ENCODE measurements at places on chromosomes 1 and 21.

DNA sequence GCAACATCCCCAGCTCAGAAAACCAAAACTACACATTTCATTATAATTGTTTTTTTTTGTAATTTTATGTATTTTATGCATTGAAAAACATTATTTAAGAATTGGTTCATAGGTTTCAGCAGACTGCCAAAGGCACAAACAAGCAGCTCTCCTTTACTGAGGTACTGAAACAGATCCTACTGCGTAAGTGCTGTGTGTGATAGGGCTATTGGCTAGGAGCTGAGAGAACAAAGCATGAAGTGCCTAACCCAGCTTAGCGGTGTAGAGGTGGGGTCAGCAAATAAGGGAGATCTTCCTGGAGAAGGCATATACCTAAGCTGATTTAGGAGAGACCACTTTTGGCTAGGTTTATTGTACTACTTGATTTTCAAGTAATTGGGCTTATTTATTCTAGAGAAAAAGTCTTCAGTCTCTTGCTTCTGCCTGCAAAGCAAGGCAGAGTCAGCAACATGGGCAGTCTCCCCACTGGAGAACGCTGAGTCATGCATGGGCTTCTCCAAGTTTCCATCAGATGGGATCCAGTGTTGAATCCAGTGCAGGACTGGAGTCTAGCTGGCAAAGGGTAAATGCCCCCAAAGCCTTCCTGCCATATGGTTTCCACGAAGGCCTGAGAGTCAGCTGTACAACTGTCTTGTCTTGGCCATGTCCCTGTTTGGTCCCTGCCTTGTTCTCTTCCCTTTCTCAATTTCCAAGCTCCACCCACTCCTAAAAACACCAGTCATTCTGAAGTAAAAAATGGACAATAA lies 18.0 kb upstream of the YTHDF2 start:
- DNase-seq: no peak

DNA sequence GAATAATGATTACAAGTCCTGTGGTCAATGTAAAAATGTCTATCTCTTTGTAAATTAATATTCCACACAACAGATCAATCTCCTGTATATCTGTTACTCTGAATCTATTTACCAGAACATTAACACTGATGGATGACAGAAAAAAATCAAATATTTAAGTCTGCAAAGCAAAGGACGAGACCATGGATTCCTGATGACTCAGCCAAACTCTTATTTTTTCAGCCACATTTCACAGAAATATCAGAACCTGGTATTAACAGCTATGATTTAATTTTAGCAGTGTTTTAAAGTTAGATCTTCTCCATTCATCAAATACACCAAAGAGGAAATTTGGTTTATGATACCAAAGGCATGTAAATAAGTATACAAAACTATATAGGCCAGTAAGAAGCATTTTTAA lies 46.1 kb downstream of the FAF1 start:
- no peak for DNase-seq

- no peak for DNase-seq
These were observed 94.1 kb downstream of the PCBP3 start for GRCh38 chr21:45737485-45738166.

DNA sequence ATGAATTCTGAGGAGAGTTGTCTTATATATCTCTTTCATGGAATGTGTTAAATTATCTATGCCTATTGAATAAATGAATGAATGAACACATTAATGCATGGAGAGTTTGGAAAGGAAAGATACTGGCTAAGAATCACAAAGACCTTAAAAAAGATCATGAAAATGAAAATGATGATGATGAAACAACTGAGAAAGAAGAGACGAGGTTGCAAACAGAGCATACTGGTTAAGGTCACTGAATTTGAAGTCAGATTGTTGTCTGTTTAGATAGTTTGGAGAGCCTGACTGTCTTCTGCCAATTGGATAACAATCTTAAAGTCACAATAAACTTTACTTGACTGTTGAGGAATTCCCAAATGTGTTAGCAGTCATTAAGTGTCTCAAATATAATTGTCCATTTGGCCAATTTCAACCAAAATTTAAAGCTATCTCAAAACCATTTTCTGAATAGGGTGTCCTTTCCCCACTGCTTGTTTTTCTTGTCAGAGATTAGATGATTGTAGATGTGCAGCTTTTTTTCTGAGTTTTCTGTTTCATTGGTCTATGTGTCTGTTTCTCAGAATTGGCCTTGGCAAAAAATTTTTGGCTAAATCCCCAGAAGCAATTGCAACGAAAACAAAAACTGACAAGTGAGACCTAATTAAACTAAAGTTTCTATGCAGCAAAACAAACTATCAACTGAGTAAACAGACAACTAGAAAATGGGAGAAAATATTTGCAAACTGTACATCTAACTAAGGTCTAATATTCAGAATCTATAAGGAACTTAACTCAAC lies 132.2 kb downstream of the PTGER3 start:
- no peak for DNase-seq

DNA sequence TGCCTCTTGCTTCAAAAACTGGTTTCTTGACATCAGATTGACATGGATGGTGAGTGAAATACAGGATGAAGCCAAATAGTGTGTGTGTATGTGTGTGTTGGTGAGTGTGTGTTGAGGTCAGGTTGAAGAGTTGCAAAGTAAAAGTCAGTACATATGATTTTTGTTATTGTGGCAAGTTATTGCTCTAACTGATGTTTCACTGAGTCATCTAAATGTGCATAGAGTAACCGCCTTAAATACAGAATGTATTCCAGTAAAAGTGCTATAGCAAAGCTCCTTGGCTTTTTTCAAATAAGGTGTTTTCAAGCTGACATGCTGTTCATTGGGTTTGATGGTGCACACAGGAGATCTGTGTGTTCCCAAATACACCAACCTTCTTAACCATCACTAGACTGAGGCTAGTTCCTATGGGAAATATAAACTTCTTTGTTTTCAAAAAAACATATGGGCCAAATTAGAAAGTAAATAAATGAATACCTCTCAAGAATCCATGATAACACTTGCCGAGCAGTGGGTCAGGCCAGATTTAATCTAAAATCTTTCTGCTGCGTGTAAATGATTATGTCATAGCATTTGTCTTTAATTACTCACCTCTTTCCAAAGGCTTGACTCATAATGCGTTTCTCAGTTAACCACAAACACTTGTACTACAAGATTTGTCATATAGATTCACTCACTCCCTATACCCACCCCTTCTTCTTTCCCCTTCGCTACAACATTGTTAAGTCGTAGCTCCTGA lies 151.1 kb downstream of the LYPLAL1 start:
- no peak for DNase-seq

DNA sequence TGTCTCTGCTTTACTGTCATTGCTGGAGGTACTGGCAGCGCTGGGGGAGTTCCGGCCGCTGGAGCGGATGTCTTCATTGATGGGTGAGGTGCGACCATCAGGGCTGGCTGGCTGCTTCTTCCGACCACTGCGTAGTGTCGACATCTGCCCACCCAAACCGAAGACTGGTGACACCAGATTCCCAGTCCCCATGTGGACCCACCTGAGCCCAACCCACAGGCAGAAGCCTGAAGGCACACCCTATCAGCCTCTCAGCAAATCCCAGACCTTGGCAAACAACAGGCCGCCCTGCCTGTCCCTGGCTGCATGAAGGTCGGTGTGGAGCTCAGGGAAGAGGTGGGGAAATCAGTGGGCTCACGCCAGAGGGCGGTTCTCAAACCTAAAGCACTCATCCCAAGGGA lies 44.8 kb downstream of the SLC45A1 start:
- DNase-seq: no peak

Data from stimulated activated CD8-positive, alpha-beta memory T cell treated with anti-CD3 and anti-CD28 coated beads, Interleukin-7, amount 100 ng/mL, for 24 hours (primary cell).